Lower lobe of right lung (tissue), 2 donors: ENCODE measurements at places on chromosomes 2 and 18. TPM values are rescaled to one million over a fixed set of nuclear protein-coding genes. Genes with fewer than 3 reads are reported as not detected.

- H3K36me3 ChIP-seq = no peaks in the 10 kb centered on the region
- H3K4me1 ChIP-seq = peaks cover 16% of the 10 kb centered on the region
- no peak for DNase-seq
- no peak overlapping the region for H3K27ac ChIP-seq
- no peak overlapping the region for H3K4me3 ChIP-seq
- H3K27me3 ChIP-seq = no peaks in the 10 kb centered on the region
Observed at GRCh38 chr18:3649135-3649632, 199.2 kb downstream of the TGIF1 start.

The LYPD1 gene
- total RNA-seq = 1.5 TPM

The CFC1B gene
- not detected for total RNA-seq

GRCh38 chr2:117960231-117960630 is 53.6 kb downstream of the CCDC93 start:
- H3K4me3 ChIP-seq = no peak overlapping the region
- H3K27ac ChIP-seq = no peak overlapping the region
- no peaks in the 10 kb centered on the region for H3K27me3 ChIP-seq
- peaks cover 72% of the 10 kb centered on the region for H3K36me3 ChIP-seq
- no peak for DNase-seq
- peaks cover 22% of the 10 kb centered on the region for H3K4me1 ChIP-seq

GRCh38 chr18:74115046-74115445 is 32.6 kb downstream of the FBXO15 start:
- DNase-seq = no peak
- H3K4me3 ChIP-seq = no peak overlapping the region
- no peaks in the 10 kb centered on the region for H3K36me3 ChIP-seq
- H3K27ac ChIP-seq = no peak overlapping the region
- H3K27me3 ChIP-seq = no peaks in the 10 kb centered on the region

The RUFY4 gene
- not detected for total RNA-seq

DNA sequence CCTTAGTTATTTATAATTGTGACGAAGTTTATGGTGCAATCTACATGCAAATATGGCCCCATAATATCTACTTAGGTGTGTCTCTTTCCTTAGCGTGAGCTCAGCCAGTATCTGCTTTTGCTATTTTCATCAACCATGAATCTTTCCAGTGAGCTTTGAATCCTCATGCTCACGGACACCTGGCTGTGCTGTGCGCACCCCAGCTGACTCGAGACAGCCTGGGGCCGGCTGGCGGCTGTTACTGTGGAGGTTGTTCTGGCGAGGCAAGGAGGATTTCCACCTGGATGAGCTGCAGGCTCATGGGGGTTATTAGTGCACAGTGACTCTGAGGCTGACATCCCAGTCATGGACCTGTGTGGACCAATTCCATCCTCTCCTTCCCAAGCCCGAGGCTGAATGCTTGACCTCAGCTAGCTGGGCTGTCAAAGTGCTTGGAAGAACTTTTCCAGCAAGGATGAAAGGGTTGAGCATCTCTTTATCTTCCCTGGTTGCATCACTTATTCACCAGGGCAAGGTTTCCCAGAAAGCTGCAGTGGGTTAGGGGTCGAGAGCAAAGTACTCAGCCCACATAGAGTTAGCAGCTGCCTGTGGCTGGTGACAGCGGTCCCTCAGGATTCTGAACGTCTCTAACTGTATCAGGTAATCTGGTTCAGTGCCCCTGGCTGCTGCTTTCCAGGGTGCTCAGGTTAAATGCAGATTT is 141.7 kb downstream of the ARL4C start:
- H3K4me3 ChIP-seq = no peak overlapping the region
- H3K36me3 ChIP-seq = no peaks in the 10 kb centered on the region
- no peak for DNase-seq
- no peaks in the 10 kb centered on the region for H3K4me1 ChIP-seq
- no peaks in the 10 kb centered on the region for H3K27me3 ChIP-seq
- no peak overlapping the region for H3K27ac ChIP-seq

DNA sequence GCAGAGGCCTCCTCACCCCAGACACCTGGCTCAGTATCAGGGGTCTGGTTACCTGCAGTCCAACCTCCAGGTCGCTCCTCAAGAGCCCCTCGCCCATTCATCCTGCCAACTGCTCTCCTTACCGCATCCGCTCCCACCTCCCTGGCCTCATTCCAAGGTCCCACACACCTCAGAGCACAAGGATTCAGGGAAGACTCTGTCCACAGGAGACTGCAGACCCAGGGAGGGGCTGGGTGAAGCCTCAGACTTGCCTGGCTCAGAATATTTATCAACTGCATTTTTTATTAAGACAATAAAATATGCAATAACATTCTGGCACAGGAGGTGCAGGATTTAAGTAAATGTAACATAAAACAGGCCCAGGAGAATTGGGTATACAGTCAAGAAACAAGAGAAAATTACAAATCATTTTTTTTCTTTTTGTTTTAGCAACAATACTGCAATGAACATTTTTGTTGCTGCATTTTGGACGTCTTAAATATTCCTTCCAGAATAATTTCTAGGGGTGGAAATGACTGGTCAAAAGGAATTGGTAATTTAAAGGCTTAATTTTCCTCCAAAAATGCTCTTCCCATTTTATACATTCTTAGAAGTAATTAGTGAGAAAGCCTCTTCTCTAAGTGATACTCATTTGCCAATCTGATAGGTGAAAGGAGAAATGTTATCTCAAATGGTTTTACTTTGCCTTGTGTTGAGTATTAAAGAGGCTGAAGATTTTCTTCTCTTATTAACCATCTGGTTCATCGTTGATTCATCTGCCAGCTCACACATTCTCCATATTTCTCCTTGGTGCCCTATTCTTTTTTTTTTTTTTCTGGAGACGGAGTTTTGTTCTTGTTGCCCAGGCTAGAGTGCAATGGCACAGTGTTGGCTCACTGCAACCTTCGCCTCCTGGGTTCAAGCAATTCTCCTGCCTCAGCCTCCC is 42.5 kb downstream of the TEX44 start:
- no peaks in the 10 kb centered on the region for H3K27me3 ChIP-seq
- no peaks in the 10 kb centered on the region for H3K36me3 ChIP-seq
- H3K4me1 ChIP-seq = peaks cover 4% of the 10 kb centered on the region
- DNase-seq = no peak
- H3K27ac ChIP-seq = no peak overlapping the region

- no peaks in the 10 kb centered on the region for H3K27me3 ChIP-seq
- no peaks in the 10 kb centered on the region for H3K4me1 ChIP-seq
- no peak overlapping the region for H3K4me3 ChIP-seq
- no peak overlapping the region for H3K27ac ChIP-seq
- no peaks in the 10 kb centered on the region for H3K36me3 ChIP-seq
- no peak for DNase-seq
Observed at GRCh38 chr2:2869553-2869952, 508.1 kb downstream of the EIPR1 start.
